ENCODE measurements at places on chromosomes 2 and 18.

- no peak for DNase-seq
These were observed 43.7 kb downstream of the TWIST2 start for GRCh38 chr2:238891457-238892203.

GRCh38 chr2:47833516-47833968, 50.6 kb downstream of the MSH6 start:
- peak; percentile 52 for DNase-seq

- DNase-seq, result no peak
These were observed 40.2 kb upstream of the SLC35F5 start for GRCh38 chr2:113796592-113797175.

GRCh38 chr2:188314314-188315054, 22.8 kb downstream of the GULP1 start:
- DNase-seq, result no peak

DNA sequence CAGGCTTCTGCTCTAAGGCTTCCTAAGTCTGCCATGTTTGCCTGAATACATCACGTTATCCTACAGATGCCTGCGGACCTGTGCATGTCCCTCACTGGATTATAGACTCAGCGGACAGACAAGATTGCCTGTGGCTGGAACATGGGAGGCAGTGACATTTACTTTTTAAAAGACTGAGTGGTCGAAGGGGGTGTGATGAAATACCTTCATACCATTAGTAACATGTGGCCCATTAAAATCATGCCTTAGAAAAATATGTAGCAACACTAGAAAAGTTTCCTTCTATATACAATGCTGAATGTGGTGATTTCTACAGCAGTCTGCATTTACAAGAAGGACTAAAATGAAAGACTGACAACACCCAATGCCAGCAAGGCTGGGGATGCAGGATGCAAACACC, 154.4 kb downstream of the ASB1 start:
- no peak for DNase-seq

DNA sequence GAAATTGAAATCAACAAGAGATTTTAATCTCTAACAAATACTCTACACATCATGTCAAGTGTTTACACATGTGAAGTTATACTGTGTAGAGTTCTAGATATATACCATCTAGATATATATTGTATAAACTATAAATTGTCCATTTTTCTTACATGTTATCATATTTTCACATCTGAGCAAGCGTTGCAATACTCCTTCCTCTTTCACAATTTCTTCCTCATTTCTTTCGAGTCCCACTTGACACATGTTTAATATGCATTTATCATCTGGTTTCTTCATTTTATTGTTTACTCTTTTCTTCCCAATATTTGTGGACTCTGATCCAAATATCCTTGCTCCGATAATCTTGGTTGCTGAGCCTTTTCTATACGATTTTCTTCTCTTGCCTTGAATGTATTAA, 50.2 kb downstream of the UNC80 start:
- no peak for DNase-seq

- DNase-seq, result no peak
These were observed 20.3 kb downstream of the RASGRP3 start for GRCh38 chr2:33496726-33497125.

DNA sequence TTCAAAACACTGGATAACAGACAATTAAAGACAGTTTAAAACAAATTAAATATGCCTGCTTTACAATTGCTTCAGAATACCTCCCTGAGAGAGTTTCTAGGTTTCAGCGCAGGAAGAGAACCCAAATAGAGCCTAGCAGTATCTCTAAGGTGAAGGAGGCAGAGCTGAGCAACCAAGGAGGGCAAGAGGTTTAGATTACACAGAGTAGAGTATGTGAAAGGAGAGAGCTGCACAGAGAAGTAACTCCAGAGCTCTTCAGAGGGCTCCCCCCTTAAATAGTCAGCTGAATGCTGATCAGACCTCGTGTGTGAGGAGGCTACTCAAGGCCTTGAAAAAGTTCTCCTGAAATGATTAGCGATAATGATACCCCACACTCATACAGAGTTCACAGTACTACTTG, 386.5 kb upstream of the TCF4 start:
- DNase-seq, result no peak

GRCh38 chr18:45287531-45287930, 327.7 kb upstream of the SLC14A2 start:
- DNase-seq, result no peak
